ENCODE measurements at places on chromosomes 6 and 20.

DNA sequence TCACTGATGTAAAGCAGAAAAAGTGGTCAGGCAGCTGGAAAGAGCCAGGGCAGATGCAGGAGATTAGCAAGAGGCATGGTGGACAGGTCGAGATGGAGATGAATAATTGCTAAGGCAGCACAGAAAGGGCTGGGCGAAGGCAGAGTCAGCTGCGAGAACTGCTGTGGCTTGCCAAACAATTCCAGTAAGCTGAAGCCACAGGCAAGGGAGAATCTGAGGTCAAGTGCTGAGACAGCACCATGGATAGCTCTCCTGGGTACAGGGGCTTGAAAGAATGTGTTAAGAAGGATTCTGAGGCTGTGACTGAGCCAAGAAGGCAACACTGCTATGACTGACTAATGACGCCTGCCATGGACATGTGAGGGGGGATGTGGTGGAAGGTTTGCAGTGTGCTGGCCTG lies 220.8 kb upstream of the FOXA2 start:
- DNase-seq = no peak

GRCh38 chr6:144646093-144647056 lies 361.2 kb downstream of the UTRN start:
- DNase-seq = no peak

DNA sequence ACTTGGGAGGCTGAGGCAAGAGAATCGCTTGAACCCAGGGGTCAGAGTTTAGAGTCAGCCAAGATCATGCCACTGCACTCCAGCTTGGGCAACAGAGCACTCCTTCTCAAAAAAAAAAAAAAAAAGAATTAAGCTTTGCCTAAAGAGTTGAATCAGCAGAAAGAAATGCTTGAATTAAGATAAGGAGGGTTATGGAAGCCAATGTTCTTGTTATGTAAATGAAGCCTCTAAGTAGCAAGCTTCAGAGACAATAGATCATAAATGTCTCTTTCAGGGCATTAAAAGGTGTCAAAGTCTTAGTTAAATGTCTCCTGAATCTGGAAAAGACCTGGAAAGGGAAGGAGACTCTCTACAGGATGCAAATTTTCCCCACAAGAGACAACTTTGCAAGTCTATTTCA lies 69.7 kb upstream of the FAM83B start:
- no peak for DNase-seq

GRCh38 chr6:135905604-135906300 lies 54.3 kb downstream of the PDE7B start:
- DNase-seq = no peak

GRCh38 chr20:1477896-1478490 lies 11.3 kb upstream of the NSFL1C start:
- no peak for DNase-seq

- no peak for DNase-seq
Measured at GRCh38 chr20:57498425-57499400, 26.2 kb downstream of the CTCFL start.

DNA sequence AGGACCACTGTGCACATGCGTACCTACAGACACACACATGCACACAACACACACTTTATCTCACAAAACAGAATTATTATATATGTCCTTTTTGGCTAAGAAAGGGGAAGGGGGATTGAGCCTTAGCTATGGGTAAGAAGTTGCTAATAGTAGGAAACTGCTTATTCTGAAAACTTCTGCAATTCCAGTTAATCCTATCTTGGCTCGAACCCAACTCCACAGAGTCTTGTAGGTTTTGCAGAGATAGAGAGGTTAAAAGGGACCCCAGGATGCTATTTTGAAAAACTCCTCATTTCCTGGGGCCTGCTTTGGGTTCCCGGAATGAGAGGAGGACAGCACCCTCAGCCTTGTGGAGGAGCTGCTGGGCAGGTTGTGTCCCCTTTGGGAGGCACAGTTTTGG lies 233.8 kb downstream of the CLIC5 start:
- DNase-seq = no peak

- DNase-seq = no peak
Measured at GRCh38 chr20:20130399-20130798, 78.1 kb downstream of the CFAP61 start.

GRCh38 chr6:144265061-144265357 lies 20.1 kb upstream of the UTRN start:
- DNase-seq = no peak

DNA sequence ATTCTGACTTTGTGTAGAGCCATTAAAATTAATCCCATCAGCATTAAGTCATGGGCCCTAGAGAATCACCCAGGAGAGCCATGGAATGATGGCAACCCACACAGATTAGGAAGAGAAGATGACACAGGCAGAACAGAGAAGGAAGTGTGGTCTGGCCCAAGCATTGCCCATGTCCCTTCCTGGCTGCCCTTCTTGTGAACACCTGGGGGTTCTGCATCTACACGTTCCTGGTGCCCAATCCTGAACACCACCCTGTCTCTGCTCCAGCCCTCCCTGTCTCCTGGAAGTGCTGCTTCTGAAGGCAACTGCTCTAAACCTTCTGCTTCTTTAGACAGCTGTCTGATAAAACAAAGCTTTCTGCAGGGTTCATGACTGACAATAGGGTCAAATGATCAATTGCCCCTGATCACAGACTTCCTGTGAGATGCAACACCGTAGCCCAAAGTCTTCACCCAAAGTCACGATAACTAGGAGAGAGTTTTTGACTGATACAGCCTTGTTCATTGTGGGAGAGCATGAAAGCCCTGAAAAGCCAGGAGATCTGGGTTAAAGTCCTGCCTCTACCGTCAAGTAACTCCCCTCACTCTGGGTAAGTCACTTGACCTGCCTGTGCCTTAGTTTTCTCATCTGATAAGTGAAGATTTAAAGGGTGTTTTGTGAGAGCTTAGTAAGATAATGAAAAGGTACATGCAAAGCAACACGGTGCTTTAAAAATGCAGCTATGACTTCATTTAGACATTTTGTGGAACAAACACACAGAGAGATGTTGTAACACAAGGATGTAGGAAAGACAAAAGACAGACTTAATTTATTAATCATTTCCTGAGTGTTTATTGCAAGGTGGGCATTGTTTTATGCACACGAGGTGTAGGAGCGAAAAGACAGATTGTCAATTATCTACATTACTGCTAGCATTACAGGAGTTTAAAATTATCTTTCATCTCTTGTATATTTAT lies 291.2 kb upstream of the STXBP5 start:
- no peak for DNase-seq

GRCh38 chr20:3794701-3795420 lies 1.2 kb upstream of the CDC25B start:
- DNase-seq = no peak

DNA sequence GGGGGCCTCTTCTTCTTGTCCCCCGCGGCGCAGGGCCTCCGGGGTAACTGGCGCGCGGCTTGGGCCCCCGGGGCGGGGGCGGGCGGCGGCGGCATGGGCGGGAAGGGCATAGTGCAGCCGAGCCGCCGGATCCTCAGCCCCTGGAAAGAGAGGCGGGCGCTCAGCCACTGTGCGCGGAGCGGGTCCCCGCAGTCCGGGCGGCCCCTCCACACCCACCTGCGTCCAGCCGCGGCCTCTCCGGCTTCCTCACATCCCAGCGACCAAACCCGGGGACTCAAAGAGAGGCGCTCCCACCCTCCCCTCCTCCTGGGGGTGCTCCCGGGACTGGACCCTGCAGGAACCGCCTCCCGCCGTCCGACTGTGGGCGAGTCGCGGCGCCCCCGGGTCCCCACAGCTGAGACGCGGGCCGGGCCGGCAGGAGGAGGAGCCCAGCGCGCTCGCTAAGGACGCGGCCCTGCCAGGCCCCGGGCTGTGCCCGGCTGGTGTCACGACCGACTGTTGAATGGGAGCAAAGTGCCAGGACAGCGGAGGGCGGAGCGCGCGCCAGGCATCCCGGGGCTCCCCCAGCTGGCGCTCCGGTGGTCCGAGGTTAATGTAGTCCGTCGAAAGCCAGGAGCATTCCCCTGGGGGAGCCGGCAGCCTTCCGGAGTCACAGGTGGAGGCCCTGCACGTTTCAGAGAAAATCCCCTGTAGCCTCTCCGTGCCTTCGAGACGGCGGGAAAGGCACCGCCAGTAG lies at the start of gene PRR18:
Gene PRR18, minus strand, starts transcription at position 360 of the 736 bp plus-strand sequence. Its CDS starts 250 bp downstream, at position 110.
- no peak for DNase-seq

- no peak for DNase-seq
Measured at GRCh38 chr6:38673397-38674165, 29.4 kb downstream of the GLO1 start.

DNA sequence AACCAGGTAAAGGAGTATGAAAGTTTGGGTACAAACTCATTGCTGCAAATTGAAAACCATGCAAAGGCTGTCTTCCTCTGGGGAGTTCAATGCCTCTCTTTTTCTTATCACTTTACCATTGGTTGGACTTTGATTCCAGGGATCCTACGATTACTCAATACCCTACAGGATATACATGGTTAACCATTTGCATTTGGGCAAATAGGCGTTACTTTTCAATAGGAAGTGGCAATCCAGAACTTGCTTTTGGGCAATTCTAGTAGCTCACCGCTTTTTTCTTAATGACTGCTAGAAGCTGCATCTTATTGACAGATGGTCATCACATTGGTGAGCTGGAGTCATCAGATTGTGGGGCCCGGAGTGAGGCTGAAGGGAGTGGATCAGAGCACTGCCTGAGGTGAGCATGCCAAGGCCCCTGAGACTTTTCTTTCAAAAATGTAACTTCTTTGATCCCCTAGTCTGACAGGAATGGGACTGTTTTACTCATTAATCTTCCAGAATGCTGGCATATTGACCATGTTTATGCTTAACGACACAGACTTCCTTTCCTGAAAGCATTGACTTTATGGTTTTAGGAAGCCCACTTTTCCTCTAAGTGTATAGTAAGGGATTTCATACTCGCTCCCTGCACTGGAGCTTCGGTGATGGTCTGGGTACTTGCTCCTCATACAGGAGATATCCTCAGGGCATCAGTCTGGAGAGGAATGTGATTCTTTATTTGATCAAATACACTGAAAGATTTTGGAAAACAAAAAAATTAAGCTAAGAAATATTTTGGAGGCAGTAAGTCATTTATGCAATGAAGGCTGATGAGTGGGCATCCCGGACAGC lies at the start of gene CCR6:
Gene CCR6, plus strand, starts transcription at position 270 of the 831 bp plus-strand sequence. CDS start 13,039 bp downstream, outside the sequence.
- no peak for DNase-seq

- no peak for DNase-seq
Measured at GRCh38 chr6:127403636-127404035, 55.6 kb downstream of the KIAA0408 start.

DNA sequence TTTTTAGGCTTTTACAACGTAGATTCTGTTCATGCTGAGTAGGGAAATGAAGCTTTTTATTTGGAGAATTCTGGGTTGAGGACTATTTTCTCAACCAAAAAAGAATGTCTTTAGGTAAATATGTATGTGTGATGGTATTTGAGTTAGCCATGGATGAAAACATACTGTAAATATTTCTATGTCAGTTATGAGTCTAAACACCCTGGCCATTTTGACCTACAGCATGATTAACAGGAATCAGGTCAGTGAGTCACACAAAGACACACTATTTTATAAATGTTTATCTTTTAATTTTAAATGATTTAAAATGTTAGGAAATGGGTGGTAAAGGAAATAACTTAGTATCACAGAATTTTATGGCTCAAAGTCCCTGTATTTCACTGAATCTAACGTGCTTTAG lies 851.7 kb upstream of the MAP3K7 start:
- no peak for DNase-seq

DNA sequence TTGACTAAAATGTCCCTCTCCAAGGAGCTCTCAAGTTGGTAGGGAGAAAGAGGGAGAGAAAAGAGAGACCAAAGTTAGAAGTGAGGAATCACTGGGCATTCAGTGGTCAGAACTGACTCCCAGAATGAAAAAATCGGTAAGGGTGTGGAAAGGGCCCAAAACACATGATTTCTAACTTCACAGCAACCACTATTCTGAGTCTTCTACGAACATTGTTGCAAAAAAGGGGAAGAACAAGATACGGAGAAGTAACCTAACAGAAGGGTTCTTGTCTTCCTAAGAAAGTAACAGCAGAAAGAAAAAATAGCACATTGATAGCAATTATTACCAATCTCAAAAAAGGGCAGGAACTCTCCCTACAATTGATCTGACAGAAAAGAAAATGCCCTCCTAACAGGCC lies 65.6 kb downstream of the ATP9A start:
- no peak for DNase-seq

DNA sequence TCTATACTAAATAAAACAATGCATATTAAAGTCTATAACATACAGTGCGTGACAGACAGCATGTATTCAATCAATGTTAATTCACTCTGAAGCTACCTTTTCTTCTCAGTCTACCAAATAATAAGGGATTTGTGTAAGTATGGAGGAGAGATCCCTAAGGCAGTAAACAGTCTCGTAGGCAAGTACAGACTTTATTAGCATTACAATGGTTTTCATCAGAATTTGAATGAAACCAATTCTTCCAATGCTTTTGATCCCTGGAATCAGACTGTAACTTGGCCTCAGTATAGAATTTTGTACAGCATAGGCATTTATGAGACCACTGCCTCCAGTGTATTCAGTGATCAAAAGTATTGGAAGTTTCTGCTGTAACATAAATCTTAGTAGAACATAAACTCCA lies 19.5 kb downstream of the LYRM4 start:
- DNase-seq = no peak

DNA sequence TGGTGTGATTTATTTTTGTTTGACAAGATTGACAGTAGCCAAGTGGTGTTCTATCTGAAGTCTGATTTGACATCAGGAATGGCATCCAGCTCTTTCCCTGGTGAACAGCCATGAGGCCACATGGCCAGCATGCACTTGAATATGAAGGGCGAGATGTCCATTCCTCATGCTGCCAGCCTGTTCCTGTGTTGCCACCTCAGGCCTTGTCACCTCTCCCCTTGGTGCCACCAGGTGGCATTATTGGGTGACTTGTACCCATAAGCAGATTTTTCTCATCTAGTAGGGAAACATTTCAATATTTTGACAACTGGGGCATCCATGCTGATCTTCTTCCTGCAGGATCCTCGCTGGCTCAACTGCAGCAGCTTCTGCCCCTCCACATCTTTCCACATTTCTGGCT lies 199.1 kb downstream of the ERMARD start:
- no peak for DNase-seq

GRCh38 chr6:11282245-11282644 lies 49.8 kb upstream of the NEDD9 start:
- DNase-seq = no peak

DNA sequence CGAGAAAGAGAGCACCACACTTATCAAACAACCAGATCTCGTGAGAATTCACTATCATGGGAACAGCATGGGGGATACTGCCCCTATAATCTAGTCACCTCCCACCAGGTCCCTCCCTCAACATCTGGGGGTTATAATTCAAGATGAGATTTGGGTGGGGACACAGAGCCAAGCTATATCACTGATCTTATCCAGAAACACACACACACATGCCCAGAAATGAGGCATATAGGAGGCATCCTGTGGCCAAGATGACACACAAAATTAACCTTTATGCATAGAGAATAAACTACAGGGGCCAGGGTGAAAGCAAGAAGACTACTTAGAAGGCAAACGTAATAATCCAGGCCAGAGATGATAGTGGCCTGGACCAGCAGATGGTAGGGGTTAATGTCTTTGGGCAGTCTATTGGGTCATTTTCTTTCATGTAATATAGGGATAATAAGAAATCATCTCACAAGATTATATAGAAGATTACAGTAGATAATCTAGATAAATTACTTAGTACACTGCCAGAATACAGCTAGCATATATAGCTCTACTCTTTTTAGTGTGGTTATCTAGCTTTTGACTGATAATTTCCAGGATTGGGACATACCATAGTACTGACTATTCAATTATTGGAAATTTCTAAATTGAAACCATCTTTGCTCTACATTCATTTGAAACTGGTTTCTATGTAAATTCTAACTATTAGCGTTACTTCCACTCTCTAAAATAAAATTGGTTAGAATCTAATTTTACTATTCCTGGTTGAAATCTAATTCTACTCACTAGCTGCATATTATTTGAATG lies 20.0 kb downstream of the RNF144B start:
- no peak for DNase-seq
